ENCODE measurements at places on chromosomes 12 and 14.

DNA sequence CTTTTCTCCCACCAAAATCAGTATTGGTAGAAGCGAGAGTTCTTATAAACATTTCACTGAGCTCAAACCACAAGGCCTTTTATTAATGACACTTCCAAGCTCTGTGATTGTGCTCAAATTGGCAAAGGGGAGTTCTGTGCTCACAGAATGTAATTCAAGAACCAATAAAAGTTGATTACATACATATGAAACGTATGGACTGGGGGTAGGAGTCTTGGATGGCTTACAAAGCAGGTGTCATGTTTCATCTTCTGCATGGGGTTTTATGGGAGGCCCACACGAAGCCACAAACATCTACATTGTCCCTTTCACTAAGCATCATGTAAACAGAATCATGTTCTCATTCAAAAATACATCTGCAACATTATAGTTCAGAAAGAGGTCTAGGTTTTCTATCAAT is 828.3 kb downstream of the VRK1 start:
- DNase-seq = no peak

GRCh38 chr14:52350445-52350844 is 36.3 kb downstream of the PTGER2 start:
- DNase-seq = no peak

- DNase-seq = no peak
These were observed 183.5 kb downstream of the NUAK1 start for GRCh38 chr12:105954951-105955931.

DNA sequence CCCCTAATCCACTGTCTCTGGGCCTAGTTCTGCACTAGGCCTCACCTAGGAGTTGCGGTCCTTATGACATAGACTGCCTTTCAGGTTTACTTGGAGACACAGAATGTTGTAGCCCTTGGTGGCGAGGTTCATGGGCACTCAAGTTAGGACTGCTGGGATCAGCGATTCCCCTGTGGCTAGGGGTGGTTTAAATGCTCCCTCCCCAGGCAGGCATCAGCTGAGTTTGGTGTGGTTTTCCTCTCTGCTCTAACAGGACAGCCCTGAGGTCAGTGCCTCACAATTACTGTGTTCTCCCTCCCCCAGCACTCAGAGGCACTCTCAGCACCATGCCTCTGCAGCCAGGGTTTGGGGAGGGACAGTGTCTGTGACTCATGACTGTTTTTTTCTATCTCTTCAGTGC is 22.2 kb upstream of the RDH16 start:
- DNase-seq = no peak

DNA sequence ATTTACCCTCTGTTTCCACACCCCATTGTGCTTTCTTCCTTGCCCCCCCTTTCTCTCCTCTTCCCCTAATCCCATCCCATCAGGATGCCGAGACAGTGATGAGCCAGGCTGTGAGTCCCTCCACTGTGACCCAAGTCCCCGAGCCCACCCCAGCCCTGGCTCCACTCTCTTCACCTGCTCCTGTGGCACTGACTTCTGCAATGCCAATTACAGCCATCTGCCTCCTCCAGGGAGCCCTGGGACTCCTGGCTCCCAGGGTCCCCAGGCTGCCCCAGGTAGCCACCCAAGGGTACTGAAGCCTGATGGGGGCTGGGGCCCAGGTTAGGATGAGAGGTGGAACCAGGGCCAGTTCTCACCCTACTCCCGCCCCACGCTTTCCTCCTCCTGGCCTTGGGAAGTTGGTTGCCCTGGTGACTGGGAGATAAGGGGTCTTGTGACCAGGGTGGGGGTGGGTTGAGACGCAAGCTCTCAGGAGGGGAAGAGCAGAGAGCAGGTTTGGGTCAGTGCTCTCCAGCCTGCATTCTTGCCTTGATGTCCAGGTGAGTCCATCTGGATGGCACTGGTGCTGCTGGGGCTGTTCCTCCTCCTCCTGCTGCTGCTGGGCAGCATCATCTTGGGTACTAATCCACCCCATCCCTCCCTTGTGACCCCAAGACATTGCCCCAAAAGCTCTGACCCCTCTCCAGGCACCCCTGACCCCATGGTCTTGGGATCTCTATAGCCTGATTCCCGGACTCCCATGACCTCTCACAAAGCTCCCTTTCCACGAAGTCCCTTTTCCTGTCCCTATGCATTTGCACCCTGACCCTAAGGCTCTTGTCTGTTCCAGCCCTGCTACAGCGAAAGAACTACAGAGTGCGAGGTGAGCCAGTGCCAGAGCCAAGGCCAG is 1.2 kb downstream of the AMHR2 start:
- DNase-seq = no peak

- DNase-seq = no peak
These were observed 81.0 kb downstream of the KTN1 start for GRCh38 chr14:55661029-55661428.

DNA sequence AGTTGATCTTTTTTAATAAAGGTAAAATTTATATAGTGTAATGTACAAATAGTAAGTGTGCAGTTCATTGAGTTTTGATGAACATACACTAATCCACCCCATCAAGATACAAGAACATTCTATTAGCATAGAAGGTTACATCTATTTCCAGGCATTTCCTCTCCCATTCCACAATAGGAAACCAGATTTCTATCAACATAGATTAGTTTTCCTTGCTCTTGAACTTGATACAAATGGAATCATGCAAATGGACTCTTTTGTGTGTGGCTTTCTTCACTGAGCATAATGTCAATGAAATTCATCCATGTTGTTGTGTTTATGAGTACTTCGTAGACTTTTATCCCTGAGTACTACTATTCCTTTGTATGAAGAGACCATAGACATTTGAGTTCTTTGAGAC is 10.8 kb downstream of the STYX start:
- no peak for DNase-seq

- DNase-seq = no peak
These were observed 56.7 kb downstream of the TTLL5 start for GRCh38 chr14:75717729-75718128.

DNA sequence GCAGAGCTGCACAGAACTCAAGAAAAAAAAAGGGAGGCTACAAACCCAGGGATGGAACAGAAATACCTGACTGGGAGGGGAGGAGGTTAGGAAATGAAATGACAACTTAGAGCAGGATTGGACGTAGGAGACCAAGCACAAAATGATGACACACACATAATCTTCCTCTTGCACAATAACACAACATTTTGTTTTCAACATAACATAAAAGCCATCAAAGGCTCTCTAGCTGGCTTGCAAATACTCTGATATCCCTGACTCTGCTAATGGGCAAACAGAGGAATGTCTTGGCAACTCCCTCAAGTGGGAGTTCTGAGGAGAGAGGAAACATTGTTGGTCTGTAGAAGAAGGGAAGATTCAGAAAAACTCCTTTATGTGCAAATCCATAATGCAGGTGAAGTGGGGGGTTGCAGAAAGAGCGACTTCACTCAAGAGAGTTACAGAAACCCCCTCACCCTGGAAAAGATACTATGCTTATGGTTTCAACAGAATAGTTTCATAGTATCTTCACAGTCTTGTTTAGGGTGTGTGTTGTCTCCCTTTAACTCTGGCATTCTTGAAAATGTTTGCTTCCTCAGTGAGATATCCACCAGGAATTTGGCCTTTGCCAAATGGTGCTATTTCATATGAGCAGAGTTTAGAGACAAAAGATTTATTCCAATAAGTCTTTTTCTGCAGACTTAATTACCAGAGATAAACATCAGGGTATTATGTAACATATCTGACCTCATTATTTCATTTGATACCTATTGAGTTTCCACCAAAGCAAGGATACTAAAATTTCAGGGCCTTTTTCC is 43.8 kb upstream of the LTBP2 start:
- DNase-seq = no peak

GRCh38 chr12:121942145-121942718 is 23.8 kb downstream of the CFAP251 start:
- no peak for DNase-seq
